Neuronal stem cell (in vitro differentiated cells): ENCODE measurements at places on chromosomes 3 and 15.

DNA sequence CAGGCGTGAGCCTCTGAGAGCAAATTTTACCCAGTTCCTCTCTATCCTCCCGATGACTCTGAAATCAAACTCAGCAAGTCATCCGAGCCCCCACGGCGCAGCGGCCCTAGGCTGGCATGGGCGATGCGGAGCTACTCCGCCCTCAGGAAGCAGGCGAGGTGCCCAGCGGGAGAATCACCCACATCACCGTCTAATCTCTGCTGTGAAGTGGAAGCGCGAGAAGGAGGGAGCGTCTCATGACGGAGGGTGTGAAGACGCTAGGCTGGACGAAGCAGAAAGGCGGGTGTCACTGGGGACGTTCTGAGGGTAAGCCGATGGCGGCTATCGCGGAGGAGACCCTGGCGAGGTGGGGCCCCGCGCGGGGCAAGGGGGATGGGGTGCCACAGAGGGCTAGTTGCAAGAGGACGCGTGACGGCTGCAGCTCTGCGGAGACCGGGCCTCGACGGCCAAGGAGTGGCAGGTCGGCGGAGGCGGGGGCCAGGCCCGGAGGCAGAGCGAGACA lies 9.1 kb upstream of the GNAI2 start:
- H3K27ac ChIP-seq: no peak overlapping the region
- peak overlapping the region; percentile 70 for H3K4me3 ChIP-seq
- H3K27me3 ChIP-seq: peaks cover 6% of the 10 kb centered on the region
- DNase-seq: no peak
- peaks cover 28% of the 10 kb centered on the region for H3K4me1 ChIP-seq
- H3K36me3 ChIP-seq: no peaks in the 10 kb centered on the region

DNA sequence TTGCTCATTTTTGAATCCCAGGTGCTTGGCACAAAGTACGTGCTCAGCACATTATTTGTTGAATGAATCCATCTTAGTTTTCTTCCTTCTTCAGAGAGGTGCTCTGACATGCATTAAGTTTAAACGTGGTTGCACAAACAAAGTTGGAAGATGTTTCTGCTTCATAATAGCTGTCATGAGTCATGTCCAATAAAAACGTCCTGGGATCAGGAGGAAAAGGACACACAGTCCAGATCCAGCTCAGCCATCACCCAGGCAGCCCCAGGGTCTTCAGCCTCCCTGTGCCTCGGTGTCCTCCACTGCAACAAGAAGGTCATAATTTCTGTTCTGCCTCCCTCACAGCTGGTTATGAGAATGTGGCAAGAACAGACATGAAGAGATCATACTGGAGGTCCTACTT lies 55.4 kb downstream of the CCNL1 start:
- DNase-seq: no peak
- no peaks in the 10 kb centered on the region for H3K36me3 ChIP-seq
- H3K27me3 ChIP-seq: no peaks in the 10 kb centered on the region
- H3K27ac ChIP-seq: no peak overlapping the region

DNA sequence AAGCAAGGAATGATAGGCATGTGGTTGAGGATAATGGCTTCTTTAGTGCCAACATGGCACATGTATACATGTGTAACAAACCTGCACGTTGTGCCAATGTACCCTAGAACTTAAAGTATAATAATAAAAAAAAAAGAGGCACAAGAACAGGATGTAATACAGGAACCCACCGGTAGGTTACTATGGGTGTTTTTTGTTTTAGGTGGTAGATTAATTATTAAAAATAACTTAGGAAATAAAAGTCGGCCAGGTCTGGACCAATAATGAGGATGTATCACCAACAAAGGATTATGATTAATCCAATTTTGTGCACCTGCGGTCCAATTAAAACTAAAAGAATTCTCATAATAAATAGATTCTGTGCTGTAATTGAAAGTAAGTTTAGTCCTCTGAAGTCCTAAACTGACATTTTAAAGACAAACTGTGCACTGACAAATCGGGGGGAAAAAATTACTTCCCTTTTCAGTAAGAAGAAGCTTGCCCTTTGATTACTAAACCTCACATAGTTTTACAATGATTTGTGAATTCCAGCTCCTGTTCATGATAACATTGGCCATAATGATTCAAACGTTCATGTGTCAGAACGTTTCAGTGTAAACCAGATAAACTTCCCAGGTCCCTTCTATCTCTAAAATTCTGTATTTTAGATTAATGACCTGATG lies 62.2 kb downstream of the CASR start:
- H3K36me3 ChIP-seq: no peaks in the 10 kb centered on the region
- H3K27me3 ChIP-seq: peaks cover 5% of the 10 kb centered on the region
- H3K4me3 ChIP-seq: no peak overlapping the region
- H3K4me1 ChIP-seq: no peaks in the 10 kb centered on the region

DNA sequence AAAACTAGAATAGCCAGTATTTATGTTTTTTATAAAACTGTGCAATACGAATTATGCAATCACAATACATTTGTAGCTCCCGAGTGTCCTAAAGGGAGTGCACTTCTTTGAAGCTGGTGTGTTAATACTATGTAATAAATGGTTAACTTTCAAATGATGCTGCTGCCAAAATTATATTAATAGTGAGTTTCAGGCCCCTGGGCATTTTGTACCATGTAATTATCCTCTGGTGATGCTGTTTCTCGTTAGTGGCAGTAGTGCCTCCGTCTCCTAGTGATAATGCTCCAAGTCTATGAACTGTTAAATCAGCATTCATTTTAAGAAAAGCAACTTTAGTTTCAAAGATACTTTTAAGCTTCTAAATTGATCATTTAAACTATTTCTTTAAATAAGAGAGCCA lies 132.7 kb upstream of the BHLHE40 start:
- H3K27ac ChIP-seq: no peak overlapping the region
- no peaks in the 10 kb centered on the region for H3K4me1 ChIP-seq
- H3K4me3 ChIP-seq: no peak overlapping the region
- DNase-seq: no peak
- no peaks in the 10 kb centered on the region for H3K36me3 ChIP-seq

- no peak overlapping the region for H3K27ac ChIP-seq
- no peaks in the 10 kb centered on the region for H3K36me3 ChIP-seq
- no peak for DNase-seq
- peaks cover 7% of the 10 kb centered on the region for H3K4me1 ChIP-seq
- H3K4me3 ChIP-seq: no peak overlapping the region
Measured at GRCh38 chr15:29135309-29135657, 134.3 kb downstream of the NSMCE3 start.

- no peaks in the 10 kb centered on the region for H3K36me3 ChIP-seq
- H3K27me3 ChIP-seq: peaks cover 3% of the 10 kb centered on the region
- H3K27ac ChIP-seq: no peak overlapping the region
- H3K4me1 ChIP-seq: no peaks in the 10 kb centered on the region
- no peak for DNase-seq
- no peak overlapping the region for H3K4me3 ChIP-seq
Measured at GRCh38 chr3:107323723-107324122, 53.5 kb upstream of the CCDC54 start.

GRCh38 chr15:90376789-90377188 lies 11.3 kb upstream of the IQGAP1 start:
- H3K36me3 ChIP-seq: no peaks in the 10 kb centered on the region
- DNase-seq: no peak
- H3K4me3 ChIP-seq: no peak overlapping the region
- H3K27me3 ChIP-seq: no peaks in the 10 kb centered on the region
- no peaks in the 10 kb centered on the region for H3K4me1 ChIP-seq
- no peak overlapping the region for H3K27ac ChIP-seq

DNA sequence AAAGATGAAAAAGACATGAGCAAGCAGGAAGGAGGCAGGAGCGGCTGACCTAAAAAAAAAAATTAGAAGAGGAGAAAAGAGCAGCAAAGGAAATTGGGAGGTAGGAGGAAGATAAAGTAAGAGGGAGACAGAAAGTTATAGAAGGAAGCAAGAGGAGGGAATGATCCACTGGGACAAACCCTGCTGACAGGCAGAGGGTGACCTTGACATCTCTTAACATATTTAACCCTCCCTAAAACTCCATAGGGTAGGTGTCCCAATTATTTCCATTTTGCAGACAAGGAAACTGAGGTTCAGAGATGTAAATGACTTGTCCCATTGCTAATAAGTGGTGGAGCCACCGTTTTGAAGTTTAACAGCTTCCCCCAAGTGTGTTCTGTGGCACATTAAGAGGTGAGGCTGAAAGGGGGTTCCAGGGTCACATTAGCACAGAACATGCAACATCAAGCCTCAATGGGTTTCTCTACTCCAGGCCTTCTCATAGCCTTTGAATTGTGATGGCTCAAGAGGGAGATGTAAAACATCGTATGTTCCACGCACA lies 37.4 kb upstream of the PRICKLE2 start:
- H3K4me1 ChIP-seq: peaks cover 4% of the 10 kb centered on the region
- DNase-seq: no peak
- H3K36me3 ChIP-seq: no peaks in the 10 kb centered on the region
- H3K27ac ChIP-seq: no peak overlapping the region

GRCh38 chr3:194205675-194206133 lies 69.8 kb downstream of the HES1 start:
- H3K27ac ChIP-seq: no peak overlapping the region
- H3K4me3 ChIP-seq: no peak overlapping the region

DNA sequence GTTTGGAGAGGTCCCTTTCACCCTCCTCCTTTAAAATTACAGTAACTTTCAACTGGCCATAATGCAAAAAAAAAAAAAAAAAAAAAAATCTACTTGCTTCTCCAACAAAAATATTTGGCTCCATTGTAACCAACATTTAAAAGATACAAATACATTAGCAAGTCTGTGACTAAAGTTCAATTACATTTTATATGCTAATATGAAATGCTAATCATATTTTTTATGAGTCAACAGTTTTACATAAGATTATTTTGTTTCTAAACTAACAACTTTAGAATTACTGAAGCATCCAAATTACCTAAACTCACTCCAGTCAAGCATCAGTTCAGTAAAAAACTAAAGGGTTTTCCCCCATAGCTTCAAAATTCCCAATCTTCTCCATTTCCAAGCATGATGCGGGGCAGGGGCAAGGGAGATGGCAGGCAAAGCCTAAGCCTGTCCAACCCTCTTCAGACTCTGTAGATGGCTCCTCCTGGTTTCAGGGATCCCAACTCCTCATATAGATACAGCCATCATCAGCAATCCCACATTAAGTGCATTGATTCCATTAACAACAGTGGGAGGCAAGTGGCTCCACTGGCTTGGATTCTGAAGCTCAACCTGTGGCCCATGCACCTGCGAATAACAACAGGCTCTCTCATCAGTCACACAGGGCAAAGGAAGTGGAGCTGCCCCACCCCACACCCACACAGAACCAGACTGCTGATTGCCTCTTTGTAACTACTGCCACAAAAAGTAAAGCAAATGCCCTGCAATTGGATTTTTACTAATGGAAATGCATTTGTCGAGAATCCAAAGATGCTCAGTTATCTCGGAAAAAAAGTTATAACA lies 15.0 kb downstream of the SFMBT1 start:
- DNase-seq: no peak
- H3K4me3 ChIP-seq: no peak overlapping the region
- peaks cover 12% of the 10 kb centered on the region for H3K4me1 ChIP-seq
- no peaks in the 10 kb centered on the region for H3K27me3 ChIP-seq
- H3K27ac ChIP-seq: no peak overlapping the region
- no peaks in the 10 kb centered on the region for H3K36me3 ChIP-seq

- H3K27ac ChIP-seq: no peak overlapping the region
- H3K4me3 ChIP-seq: no peak overlapping the region
- DNase-seq: no peak
- no peaks in the 10 kb centered on the region for H3K4me1 ChIP-seq
- H3K27me3 ChIP-seq: no peaks in the 10 kb centered on the region
Measured at GRCh38 chr3:108883373-108883772, 60.8 kb downstream of the TRAT1 start.

GRCh38 chr3:159787178-159787574 lies 201.5 kb upstream of the IL12A start:
- H3K36me3 ChIP-seq: no peaks in the 10 kb centered on the region
- no peaks in the 10 kb centered on the region for H3K4me1 ChIP-seq
- no peak overlapping the region for H3K27ac ChIP-seq
- H3K4me3 ChIP-seq: no peak overlapping the region
- DNase-seq: no peak
- H3K27me3 ChIP-seq: no peaks in the 10 kb centered on the region

- H3K27ac ChIP-seq: no peak overlapping the region
- no peak for DNase-seq
- H3K4me3 ChIP-seq: no peak overlapping the region
- no peaks in the 10 kb centered on the region for H3K36me3 ChIP-seq
- no peaks in the 10 kb centered on the region for H3K4me1 ChIP-seq
Measured at GRCh38 chr3:8840556-8840955, 71.1 kb upstream of the OXTR start.

DNA sequence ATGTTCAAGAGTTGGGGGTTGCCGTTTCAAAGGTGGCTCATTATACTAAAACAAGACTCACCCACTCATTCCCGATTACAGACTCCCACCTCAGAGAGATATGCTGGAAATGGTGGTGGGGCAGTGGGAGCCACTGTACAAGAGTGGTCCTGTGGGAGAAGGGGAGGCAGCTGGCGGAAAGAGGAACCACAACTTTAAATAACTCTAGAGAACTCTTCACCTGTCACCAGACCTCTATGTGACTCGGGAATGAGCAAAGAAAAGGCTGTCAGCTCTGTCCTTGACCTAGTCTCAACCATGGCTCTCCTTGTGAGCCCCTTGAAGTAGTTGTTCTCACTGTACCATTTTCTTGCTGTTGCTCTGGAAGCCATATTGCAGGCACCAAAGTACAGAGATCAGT lies 293.8 kb downstream of the CHST2 start:
- no peak overlapping the region for H3K27ac ChIP-seq
- H3K4me3 ChIP-seq: no peak overlapping the region
- no peaks in the 10 kb centered on the region for H3K36me3 ChIP-seq
- DNase-seq: no peak

DNA sequence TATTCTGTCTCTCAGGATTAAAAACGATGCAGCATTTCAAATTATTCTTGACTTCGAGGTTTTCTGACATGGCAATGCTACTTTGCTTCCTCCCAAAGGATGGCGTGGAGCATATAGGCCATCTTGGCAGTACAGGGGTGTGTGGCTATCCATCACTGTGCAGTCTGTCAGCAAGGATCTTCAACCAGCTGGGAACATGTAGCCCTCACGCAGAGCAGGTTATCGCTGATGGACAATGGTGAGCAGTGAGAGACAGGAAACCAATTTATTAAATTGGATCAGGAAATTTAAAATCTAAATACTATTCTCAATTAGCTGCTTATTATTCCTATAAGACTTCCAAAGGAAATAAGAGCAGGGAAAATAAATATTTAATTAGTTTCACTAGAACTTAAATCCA lies 615.3 kb downstream of the OTOL1 start:
- H3K27me3 ChIP-seq: no peaks in the 10 kb centered on the region
- peaks cover 1% of the 10 kb centered on the region for H3K4me1 ChIP-seq
- no peak for DNase-seq
- no peak overlapping the region for H3K27ac ChIP-seq
- H3K36me3 ChIP-seq: no peaks in the 10 kb centered on the region
